ENCODE measurements at places on chromosomes 5 and 9.
A peak's percentile ranks its signal among the peaks of the same experiment; 100 is the strongest.

- no peak for DNase-seq
Measured at GRCh38 chr9:84061613-84062193, 81.1 kb downstream of the RMI1 start.

- DNase-seq: no peak
Measured at GRCh38 chr9:136605988-136606660, 56.6 kb upstream of the EGFL7 start.

DNA sequence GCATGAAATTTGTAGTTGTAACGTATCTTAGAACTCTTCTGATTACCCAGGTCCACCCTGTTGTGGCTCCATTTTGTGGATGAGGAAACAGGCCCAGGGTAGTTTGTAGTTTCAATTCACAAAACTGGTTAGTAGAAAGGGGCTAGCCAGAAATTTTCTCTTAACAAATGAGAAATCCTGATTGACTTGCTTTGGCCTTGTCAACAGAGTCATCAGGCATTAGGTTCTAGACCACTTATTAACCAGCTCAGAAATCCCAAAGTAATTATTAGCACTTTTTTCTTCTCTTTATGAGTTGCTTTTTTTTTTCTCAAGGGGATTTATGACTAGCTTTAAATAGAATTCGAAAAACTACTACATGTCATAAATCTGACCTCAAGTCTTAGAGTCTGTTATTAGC lies 160.2 kb downstream of the SH3GL2 start:
- no peak for DNase-seq

DNA sequence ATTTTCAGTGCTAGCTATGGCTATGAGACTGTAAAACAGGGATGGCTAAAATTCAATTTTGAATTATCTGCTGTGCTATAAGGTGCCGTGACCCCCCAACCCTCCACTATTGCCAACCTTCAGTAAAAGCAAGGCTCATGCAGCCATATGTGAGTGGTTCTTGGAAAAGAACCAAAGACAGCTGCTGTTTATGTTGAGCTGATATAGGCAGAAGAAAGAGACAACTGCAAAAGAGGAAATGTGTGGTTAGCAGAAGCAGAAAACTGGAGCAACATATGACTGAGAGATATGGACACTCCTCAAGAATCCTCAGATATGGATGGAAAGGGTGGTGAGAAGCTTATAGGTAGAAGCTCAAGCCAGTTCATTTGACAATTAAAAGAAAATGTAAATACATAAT lies 200.3 kb downstream of the TLE1 start:
- peak; percentile 46 for DNase-seq

DNA sequence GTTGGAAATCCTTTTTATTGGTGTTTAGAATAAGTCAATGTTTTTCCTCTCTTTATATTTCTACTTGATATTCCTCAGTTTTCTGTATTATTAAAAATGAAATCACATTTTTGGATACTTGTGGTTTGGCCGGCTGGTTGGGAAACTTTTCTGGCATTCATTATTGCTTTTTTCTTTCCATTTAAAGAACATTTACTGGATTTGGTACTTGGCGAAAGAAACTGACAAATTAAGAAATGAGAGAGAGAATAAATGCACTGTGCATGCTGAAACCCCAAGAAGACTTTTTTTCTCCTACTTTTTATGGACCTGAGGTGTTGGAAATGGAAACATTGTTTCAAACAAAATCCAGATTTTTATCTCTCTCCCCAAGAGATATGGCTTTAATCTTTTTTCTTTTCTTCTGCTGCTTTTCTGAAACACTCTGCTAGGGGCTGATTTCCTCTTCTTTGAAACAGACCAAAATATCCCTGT lies 128.4 kb downstream of the SNX18 start:
- peak; percentile 64 for DNase-seq

DNA sequence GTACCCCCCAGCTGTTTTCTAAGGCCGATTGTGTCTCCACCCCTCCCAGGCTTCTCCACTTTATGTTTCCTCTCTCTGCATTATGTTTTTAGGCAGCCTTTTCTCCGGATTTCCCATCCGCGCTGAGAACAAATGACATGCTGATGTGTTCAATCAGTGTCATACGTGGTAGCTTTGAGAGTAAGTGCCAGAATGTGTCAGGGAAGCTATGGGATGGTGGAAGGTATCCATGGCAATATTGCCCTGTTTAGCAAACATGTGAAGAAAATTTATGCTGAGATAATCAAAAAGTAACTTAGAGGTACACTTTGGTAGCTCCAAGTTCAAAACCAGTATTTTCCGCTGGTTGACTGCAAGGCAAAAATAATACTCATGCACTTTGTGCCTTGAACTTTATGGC lies 36.6 kb upstream of the LECT2 start:
- DNase-seq: no peak

GRCh38 chr9:97321691-97322090 lies 14.2 kb downstream of the CCDC180 start:
- DNase-seq: no peak

Measured in fibroblast of upper back skin (primary cell).